ENCODE measurements at places on chromosomes 5 and 9. TPM values are rescaled to one million over a fixed set of nuclear protein-coding genes. Genes with fewer than 3 reads are reported as not detected.

DNA sequence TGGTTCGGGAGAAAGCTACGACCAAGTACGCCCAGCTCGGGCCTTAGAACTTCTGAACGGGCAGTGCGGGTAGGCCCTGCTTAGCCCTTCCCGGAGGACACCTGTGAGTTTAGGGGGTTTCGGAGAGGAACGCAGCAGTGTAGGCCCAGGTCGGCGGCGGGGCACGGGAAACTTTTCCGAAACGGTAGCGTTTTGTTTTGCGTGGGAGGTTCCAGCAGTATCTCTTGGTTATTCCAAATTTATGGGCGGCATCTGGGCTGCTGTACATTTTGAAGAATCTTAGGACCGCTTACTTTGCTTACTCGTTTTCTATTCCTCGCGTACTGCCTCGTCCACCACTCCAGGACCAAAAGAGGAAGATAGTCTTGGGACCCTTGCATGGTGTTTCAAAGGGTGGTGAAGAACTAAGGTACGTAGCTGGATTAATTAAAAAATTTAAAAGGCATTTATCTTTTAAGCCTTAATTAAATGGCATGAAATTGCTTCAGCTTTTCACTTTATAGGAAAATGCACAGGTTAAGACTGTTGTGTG lies 492 bp downstream of the TENT2 start:
- DNase-seq, result no peak

- no peak for DNase-seq
Measured at GRCh38 chr5:11364531-11364930, 539.7 kb downstream of the CTNND2 start.

DNA sequence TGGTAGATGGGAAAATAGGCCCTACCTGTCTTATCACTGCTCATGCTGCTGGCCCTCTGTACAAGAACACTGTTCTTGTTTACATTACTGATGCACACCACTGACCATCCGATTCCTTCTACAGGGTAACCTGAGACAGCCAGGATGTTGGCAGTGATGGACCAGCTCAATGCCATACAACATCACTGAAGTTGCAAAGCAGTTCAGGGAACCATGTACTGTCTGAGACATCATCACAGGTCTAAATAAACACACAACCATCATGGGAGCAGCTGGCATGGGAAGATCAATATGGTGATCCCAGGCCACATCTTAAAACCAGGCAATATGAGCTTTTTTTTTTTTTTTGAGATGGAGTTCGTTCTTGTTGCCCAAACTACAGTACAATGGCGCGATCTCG lies 59.0 kb downstream of the IARS1 start:
- no peak for DNase-seq

GRCh38 chr5:83955916-83956315 lies 235.3 kb upstream of the HAPLN1 start:
- no peak for DNase-seq

DNA sequence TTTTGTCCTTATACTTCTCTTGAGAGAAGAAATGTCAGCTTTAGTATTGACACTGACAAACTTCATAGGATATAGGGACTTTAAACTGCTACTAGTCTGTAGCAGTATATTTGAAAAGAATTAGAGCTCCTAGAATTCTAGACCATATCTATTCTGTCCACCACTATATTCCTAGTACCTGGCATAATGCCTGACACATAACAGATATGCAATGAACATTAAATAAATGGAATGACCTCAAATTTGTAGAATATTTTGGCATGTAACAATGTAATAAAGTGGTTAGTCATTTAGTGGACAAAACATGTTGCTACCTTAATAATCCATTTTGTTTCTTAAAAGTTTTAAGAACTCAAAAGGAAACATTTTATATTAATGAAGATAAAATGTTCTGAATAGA lies 57.5 kb downstream of the HOMER1 start:
- no peak for DNase-seq

- no peak for DNase-seq
Measured at GRCh38 chr5:150734579-150735384, 24.0 kb downstream of the DCTN4 start.

DNA sequence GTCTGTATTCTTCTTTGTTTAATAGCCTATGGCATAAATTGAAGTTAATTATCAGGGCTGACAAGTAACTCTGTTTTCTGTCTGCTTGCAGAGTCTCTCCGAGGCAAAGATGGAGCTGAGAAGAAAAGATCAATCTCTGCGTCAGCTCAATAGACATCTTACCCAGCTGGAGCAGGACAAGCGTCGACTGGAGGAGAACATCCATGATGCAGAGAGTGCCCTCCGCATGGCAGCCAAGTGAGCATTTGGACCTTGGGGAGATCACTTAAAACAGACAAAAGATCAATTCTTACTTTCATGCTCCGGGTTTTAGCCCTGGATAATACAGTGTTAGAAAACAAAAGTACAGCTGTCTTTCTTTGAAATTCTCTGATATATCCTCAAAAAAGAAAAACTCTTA lies 293.8 kb downstream of the CCDC171 start:
- DNase-seq, result no peak

DNA sequence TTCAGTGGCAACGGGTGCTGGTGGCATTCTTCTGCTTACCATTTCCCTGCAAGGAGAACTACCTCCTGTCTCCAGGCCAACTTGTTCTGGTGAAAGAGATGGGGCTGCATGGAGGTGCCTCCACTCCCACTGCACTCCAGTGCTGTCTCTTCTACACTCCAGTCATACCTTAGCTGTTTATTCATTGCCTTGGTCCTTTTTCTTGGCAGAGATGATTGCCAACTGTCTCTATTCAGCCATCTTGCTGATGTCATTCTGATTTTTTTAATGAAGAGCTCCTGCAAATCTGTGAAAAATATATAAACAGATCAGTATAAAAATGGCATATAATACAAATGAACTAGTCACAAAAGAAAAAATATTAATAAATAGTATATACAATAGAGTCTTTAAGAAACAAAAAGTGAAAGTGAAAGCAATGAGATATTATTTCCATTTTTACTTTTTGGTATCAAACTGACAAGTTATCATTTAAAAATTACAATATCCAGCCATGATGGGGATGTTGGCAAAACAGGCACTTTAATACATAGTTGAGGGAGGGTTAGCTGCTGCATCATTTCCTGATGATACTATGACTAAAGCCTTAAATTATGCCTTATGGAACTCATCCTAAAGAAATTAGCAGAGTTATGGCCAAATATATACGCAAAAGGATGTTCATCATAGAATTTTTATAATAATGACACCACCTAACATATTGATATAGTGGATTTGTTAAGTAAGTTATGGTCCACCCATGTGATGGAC lies 109.4 kb downstream of the CARTPT start:
- no peak for DNase-seq

DNA sequence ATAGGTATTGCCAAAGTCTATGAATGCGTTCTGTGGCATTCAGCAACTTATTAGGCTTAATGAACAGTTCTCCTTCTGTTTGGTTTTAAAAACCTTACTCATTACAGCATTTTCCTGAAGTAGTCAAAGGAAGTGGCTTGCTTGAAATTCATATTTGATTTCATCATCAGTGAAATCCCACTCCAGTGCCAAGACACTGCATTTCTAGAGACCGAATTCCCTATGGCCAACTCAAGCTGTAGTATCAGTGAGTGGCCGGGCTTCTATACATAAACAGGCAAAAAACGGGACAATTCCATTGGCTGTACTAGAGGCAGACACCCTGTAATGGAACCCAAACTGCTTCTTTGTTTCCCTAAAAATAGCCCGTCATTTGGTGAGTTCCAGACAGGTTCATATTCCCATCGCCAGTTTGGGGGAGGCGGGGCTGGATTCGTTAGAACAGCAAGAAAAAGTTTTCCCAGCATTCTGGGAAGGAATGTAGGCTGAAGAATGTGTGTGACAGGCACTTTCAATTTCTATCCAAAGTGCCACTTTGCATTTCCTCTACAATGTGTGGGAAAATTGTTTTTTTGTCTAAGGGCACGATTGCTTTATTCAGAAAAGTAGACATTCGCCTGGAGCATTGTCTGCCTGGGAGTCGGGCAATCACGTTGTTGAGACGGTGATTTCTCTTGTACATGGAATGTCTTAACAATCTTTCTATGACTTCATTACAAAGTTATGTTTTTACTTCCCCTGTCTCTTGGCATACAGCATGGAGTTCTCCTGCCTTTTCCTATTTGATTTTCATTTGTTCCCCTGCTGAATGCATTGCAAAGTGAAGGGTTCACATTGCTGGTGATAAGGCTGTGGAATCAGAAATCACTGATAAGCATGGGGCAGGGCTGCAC lies 141.8 kb upstream of the MAST4 start:
- no peak for DNase-seq

DNA sequence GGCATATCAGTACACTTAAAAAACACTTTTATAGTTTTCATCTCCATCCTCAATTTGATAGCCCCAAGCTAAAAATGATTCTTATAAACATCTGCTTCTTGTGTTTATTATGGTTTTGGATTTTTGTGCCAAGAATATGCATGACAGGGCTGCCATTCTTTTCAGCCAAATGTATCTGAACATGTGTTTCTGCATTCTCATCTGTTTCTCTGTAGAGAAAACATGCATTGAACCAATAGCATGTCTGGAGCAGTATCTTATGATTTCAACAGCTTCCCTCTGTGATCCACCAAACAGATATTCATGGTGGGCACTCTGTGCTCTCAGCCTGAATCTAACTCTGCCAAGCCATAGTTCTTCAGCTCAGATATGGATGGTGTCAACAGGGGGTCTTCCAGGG lies 99.3 kb upstream of the ERCC6L2 start:
- DNase-seq, result no peak

DNA sequence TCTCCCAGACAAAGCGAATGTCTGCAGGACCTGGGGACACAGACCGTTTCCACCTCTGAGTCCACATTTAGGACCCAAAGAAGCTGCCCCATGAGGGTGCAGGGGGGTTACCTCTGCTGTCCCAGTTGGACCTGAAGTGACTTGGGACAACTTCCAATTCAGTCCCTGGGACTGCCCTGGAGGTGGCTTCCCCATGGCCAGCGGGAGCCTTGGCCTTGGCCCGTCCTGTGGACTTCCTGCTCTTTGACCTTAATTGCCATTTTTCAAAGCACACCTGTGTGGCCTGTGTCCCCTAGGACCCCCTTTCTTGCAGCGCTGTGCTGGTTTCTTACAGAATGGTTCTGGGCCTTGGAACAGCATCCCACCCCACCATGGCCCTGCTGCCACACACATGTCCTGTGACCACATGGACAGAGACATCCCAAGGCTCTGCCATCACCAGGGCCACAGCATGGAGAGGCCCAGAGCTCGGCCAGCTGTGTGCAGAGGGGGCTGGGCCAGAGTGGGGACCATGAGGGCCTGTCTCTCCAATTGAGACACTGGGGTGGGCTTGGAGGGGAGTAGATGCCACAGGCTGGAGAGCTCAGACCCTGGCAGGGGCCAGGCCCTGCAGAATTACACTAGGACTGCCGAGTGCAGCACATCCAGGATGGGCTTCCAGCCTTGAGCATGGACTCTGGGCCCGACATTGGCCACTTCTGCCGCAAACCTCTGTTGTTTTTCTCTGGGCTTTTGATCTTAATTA lies 45.8 kb downstream of the SECISBP2 start:
- no peak for DNase-seq

DNA sequence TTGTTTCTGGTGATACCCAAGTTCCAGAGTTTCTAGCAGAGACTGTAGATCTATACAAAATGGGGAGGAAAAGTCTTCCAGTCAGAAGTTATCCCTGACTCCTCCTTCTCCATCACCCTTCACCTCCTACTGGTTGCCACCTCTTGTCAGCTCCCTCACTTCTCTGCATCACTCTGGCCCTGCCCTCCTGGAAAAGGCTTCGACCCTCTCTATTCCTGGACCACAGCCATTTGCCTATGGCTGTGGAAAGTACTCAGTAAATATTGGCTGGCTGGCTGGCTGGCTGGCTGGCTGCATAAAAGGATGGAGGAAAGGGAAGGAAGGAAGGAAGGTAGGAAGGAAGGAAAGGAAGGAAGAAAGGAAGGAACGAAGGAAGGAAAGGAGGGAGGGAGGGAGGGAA lies 32.7 kb upstream of the ABCA1 start:
- no peak for DNase-seq

DNA sequence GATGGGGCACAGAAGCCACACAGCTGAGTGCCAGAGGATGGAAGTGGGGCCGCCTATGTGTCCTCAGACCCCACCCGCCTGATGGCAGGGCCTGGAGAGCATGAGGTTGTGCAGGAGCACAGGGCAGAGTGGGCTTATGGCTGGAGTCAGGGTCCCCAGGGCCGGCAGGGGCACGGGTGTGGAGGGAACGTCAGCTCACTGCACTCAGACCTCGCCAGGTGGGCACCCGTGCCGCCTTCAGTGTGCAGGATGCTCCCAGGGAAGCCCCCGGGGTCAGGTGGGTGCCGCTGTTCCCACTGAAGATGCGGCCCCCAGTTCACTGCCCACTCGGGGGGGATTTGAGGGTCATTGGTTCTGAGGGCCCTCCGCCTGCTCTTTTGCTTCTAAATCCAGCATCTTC lies 34.9 kb downstream of the EXOC3 start:
- no peak for DNase-seq

- no peak for DNase-seq
Measured at GRCh38 chr9:108759835-108760234, 96.0 kb downstream of the ACTL7B start.

Gene CHSY3
- 3.6 TPM for total RNA-seq

Gene GRXCR2
- total RNA-seq, result not detected

Gene TAF7
- total RNA-seq, result 99.6 TPM

All from mesothelial cell of epicardium (in vitro differentiated cells).